ENCODE measurements at places on chromosomes 3 and 15.

DNA sequence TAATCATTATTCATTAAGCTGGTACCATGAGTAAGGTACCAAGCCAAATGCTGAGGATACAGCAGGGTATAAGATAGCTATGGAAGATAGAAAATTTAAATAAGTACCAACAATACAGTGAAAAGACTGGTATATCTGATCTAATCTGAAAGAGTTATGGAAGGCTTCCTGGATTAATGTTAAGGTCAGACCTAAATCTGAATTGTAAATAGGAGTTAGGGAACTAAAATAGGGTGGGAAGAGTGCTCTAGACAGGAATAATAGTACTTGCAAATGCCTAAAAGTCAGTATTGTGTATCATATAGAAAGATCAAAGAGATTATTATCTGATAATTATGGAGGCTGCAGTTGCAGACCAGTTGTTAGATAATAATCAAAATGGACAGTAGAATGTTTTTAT lies 2.6 kb upstream of the ACKR4 start:
- DNase-seq = no peak

DNA sequence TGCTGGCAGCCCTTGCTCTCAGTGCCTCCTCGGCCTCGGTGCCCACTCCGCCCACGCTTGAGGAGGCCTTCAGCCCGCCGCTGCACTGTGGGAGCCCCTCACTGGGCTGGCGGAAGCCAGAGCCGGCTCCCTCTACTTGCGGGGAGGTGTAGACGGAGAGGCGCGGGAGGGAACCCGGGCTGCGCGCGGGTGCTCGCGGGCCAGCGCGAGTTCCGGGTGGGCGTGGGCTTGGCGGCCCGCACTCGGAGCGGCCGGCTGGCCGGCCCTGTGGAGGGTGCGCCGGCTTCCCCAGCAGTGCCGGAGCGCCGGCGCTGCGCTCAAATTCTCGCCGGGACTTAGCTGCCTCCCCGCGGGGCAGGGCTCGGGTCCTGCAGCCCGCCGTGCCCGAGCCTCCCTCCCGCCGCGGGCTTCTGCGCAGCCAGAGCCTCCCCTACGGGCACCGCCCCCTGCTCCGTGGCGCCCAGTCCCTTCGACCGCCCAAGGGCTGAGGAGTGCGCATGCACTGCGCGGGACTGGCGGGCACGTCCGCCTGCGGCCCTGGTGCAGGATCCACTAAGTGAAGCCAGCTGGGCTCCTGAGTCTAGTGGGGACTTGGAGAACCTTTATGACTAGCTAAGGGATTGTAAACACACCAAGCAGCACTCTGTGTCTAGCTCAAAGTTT lies 231.5 kb downstream of the EFHB start:
- no peak for DNase-seq

DNA sequence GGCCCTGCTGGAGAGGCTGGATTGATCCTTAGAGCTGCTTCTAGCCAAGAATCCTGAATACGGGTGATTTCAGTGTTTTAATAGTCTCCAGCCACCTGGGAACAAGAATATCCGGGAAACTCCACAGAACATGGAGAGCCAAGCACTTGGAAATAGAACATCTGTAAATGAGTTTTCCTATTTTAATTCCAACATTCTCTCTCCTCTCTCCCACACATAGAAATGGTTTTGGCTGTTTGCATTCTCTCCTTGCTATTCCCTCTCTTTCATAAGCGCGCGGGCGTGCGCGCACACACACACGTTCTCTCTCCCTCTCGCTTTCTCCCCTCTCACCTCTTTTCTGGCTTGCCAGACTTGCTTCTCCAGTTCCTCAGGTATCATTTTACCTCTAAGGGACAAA lies 50.6 kb downstream of the GADL1 start:
- no peak for DNase-seq

- DNase-seq = no peak
Measured at GRCh38 chr3:104598848-104599511, 767.7 kb upstream of the ALCAM start.

- no peak for DNase-seq
Measured at GRCh38 chr15:93154666-93155065, 65.7 kb upstream of the RGMA start.

DNA sequence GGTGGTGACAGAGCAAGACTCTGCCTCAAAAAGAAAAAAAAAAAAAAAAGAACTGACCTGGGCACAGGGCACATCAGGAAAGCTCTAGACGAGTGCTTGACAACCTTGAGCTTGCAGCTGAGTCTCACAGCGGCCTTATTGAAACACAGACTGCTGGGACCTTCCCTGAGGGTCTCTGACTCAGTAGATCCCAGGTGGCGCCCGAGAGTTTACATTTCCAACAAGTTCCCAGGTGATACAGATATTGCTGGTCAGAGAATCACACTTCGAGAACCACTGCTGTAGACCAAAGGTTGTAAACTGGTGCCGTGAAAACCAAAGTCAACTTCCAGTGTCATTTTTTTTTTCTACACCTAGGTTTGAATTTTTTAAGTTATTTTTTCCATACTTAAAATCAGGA lies 573.2 kb upstream of the MDFIC2 start:
- no peak for DNase-seq

DNA sequence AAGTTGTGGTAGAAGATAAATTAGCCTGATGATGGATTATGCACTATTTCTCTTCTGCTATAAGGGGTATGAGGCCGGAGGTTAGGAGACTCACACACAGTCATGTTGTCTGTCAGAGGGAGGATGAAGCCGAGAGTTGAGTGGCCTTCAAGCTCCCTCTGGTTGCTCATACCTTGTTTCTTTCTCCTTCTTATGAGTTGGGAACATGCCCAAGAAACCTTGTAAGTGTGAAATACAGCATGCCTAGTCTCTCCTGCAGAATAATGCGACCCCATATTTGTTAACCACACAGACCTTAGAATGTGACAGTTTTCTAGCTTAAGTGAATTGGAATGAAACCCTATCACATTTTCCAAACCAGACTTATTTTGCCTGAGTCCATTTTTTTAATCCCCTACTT lies 366.7 kb downstream of the PTPRG start:
- no peak for DNase-seq

GRCh38 chr3:62928256-62928655 lies 53.0 kb upstream of the CADPS start:
- DNase-seq = no peak

GRCh38 chr15:41934843-41935242 lies 37.5 kb downstream of the EHD4 start:
- DNase-seq = no peak

- no peak for DNase-seq
Measured at GRCh38 chr15:62961134-62961533, 81.4 kb upstream of the TPM1 start.

GRCh38 chr15:43702701-43703424 lies 9.2 kb downstream of the CKMT1A start:
- no peak for DNase-seq

DNA sequence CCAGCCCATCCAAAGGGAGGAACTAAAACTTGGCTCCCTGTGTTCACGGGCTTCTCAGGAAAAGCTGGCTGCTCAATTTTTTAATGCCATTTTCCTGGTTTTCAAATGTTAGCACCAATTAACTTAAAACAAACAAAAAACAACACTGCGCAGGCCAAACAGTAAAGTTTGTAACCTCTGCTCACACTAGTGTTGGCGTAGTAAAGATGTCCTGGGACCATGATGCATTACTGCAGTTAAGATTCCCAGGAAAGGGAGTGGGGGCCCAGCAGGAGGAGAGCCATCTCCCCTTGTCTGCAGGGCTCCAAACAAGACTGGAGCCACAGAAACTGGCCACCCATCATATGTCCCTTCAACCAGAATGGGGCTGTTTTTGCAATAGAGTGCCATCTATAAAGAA lies 74.0 kb downstream of the KY start:
- no peak for DNase-seq

DNA sequence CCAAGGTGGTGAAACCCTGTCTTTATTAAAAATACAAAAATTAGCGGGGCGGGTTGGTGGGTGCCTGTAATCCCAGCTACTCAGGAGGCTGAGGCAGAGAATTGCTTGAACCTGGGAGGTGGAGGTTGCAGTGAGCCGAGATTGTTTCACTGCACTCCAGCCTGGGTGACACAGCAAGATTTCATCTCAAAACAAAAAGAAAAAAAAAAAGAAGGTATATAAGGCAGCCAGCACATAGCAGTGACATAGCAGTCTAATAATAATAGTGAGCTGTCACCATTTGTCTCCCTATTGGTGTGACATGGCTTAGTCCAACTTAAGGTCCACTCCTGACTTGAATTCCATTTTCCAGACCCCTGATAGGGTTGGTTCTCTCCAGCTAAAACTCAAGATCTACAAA lies 8.8 kb upstream of the LACTB start:
- DNase-seq = no peak

GRCh38 chr15:84113919-84114318 lies 121.7 kb upstream of the GOLGA6L4 start:
- DNase-seq = no peak

DNA sequence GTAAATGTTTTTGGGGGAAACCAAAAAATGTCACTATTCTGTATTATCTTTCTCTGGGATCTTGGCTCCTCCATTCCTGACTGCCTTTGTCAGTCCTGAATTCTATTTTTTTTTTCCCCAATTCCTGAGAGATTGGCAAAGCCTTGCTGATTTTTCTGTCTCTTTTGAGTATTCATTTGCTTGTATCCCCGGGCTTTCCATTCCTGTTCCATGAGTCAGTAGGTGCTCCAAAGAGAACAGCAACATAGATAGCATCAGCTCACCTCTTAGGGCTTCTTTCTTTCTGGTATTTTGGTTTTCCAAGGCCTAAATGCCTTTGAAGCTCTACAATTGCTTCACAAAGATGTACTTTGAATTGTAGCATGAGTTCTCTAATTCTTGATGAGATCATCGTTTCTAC lies 271.7 kb upstream of the LRRC3B start:
- no peak for DNase-seq

DNA sequence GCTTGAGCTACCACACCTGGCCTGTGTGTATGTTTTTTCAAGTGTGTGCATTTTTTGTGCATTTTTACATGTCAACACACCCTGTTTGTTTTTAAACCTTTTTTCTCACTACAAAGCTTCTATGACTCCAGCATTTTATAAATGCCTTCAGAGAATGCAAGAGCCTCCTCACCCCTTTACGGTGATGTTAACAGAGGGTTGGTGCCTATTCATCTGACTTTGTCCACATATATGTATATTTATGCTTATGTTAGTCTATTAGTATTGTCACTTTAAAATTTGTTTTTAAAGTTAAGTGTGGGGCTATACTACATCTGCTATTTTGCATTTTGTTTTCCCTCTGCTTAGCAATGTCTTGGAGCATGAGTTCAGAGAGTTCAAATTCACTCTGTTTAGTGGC lies 45.8 kb downstream of the EEFSEC start:
- no peak for DNase-seq

GRCh38 chr3:188673646-188674186 lies 498.1 kb upstream of the TPRG1 start:
- DNase-seq = no peak

GRCh38 chr15:88621789-88622604 lies 857 bp downstream of the AEN start:
- no peak for DNase-seq

DNA sequence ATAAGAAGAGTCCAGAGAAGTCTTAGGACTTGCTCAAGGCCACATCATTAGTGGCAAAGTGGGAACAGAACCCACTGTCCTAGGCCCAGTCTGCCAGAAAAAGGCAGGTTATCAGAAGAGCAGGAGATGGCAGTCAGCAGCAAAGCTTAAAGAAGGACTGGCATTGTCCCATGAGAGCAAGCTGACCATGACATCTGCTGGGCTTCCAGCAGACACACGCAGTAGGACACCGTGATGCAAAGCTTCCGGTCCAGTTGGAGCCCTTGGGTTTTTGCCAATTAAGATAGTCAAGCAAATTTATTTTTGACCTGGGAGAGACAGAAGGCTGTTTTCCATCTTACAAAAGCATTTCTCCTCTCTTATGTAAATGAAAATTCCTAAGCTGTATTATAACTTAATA lies 42.1 kb downstream of the ZBTB38 start:
- no peak for DNase-seq

DNA sequence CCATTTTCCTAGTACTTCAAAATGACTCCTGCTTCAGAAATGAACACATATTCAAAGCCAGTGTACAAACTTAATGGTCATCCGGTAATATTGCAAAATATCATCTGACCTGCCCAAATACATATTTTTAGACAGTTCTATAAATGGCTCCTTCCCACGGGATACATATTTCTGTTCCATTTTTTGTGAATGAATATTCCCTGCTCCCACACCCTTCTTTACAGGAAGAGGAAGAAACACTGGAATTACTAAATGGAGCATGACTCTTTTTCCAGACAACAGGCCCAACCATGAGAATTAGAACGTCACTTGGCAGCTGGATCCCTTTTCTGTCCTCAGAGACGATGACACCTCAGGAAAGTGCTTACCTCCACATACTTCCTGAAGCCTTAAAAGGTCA lies 38.0 kb upstream of the CBLB start:
- DNase-seq = no peak

DNA sequence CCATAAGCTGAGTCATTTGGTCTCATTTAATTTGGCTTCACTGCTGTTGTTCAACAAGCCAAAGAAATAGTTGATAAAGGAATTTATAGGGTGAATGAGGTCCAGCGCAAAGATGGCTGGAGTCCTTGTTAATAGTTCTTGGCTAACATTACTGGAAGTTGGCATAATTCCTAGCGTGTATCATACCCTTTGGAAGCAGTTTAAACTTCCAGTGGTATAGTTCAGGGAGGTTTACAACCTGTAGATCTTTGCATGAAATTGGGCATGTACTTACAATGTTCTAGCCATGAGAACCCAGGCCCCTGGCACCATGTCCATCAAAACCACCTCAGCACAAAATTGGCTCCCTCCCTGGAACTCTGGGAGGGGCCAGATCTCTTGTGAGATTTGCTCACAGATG lies 380.8 kb downstream of the LRTM1 start:
- DNase-seq = no peak

DNA sequence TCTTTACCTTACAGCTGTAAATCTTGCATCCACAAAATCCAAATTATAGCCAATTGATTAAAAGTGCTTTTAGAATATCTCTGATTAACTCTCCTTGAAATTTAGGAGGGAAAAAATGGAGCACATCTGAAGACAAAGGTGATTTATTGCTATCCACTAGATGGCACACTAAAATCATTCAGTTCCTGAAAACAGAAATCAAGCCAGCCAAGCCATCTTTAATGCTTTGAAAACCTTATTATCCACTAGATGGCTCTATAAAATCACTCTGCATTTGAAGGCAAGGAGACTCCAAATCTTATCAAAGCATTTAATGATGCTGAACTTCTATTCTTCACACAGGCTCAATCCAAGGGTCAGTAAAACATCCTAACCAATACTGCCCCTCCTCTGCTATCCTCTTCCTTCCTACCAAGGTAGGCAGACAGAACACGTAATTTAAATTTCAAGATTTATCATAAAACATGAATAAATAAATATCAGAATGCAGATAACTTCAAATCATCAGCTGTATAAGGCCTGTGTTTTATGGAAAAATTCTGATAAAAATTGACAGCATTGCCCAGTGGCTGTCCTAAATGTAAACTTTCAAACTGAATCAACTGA lies 48.4 kb downstream of the GOLIM4 start:
- peak; percentile 13 for DNase-seq

DNA sequence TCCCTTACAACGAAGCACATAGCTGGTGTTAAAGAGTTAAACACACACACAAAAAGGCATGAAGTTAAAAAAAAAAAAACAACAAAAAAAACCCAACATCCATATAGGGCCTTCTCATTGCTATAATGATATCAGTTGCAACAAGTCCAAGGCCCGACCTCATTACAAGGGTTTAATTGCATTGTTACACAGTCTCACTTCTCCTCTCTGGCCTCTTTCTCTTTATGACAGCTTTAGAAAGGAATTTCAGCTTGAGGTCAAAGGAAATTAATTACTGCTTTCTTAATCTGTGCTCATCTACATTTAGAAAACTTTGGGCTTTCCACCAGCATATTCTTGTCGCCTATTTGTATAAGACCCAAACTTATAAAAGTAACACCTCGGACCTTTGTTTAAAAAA lies 342.1 kb downstream of the NR2F2 start:
- no peak for DNase-seq

All from right kidney (tissue), 9 donors.